Activated CD8-positive, alpha-beta T cell treated with anti-CD3 and anti-CD28 coated beads, Interleukin-2, amount 10 ng/mL, durations not matched to agents 7 days and 5 days (primary cell): ENCODE measurements at places on chromosomes 11 and 22.

DNA sequence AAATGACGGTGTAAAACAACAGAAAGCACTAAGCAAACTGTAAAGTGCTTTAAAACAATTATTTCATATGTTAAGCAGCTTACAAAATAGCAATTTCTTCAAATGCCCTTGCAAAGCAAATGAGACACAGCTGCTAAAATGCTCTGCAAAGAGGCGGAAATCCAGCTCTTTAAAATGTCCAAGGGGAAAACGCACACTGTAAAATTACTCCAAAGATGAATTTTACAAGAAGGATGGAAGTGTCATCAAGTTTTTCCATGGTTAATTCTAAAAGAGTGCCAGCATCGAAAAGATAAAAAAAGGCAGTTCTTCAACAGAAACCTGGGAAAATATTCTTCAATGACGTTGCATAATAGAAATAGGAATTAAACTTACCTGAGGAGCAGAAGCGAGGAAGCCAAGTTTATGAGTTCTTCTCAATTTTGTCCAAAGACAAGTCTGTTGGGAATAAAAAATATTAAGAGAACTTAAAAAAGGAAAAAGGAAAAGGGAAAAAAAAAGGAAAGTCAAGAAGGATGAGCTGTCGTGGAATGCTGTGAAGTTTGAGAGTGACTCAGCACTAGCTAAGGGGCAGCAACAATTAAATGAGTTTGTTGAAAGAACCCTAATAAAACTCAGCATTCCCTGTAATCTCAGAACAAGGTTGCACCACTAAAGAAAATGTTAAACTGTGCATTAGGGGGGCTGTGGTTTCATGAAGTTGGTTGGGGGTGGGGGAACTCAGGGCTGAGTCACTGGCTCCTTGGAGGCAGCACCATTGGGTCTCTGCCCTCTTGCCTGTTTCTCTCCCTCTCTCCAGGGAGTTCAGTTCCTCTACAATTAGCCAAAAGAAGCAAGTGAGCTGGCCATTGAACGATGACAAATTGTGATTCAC, 64.2 kb upstream of the BLID start:
- DNase-seq: no peak

- no peak for DNase-seq
These were observed 786 bp downstream of the CAPN1 start for GRCh38 chr11:65182258-65183170.

DNA sequence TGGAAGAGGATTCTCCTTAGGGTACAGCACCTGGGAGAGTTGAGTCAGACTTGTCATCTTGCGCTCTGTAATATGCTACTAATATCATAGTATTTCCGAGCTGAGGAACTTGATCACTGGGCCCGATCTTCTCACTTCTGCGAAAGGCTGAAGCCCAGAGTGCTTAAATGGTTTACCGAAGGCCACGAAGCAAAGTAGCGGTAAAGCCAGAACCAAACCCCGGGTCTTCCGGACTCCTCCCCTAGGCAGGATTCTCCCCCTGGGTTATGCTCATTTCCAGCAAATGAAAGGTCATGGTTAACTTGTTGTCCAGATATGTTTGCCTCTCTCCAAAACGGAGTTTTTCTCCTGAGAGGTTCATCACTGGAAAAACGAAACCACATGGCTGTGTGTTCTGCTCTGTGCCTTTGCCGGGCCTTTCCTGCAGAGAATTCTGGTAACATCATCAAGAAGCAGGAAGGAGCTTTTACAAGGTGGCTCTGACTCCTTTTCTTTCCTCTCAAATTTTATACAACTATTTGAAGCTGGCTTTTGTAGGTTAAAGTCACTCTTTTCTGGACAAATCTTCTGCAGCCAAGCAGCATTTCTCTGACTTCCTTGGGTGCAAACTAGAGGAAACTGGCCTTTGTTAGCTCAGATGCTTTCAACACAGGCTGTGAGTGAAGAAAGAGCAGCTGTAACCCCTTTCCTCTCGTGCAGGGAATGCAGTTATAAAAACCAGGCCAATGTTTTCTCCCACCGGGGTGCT, 35.5 kb downstream of the UBASH3B start:
- DNase-seq: peak; percentile 40

GRCh38 chr11:48088682-48089050, 108.3 kb downstream of the PTPRJ start:
- no peak for DNase-seq

GRCh38 chr11:13720940-13721339, 52.5 kb downstream of the FAR1 start:
- DNase-seq: no peak

GRCh38 chr11:102345904-102346303, 1.1 kb upstream of the BIRC2 start:
- no peak for DNase-seq

GRCh38 chr11:110519796-110520195, 90.0 kb downstream of the FDX1 start:
- no peak for DNase-seq

- peak; percentile 32 for DNase-seq
These were observed 2.5 kb downstream of the CHST1 start for GRCh38 chr11:45662665-45663485.

DNA sequence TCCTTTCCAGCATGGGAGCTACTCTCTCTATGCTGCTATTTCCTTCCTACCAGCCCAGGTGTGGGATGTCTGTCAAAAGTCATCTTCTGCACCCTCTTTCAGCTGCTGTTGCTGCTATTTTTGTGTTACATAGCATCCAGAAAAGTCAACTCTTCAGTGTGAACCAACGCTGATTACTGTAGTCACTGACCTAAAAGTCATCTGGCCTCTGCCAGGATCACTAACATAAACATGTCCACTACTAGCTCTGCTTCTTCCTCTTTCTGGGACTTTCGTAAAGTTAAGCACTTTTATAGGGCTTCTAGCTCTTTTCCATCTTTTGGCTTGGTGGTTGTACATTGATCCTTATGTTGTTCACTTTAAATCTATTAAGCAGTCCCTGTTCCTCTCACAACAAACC, 90.2 kb upstream of the CARD18 start:
- no peak for DNase-seq

- no peak for DNase-seq
These were observed 57.7 kb downstream of the TEAD1 start for GRCh38 chr11:12731841-12732336.

GRCh38 chr22:46969491-46969890, 207.0 kb downstream of the TBC1D22A start:
- DNase-seq: peak; percentile 38

DNA sequence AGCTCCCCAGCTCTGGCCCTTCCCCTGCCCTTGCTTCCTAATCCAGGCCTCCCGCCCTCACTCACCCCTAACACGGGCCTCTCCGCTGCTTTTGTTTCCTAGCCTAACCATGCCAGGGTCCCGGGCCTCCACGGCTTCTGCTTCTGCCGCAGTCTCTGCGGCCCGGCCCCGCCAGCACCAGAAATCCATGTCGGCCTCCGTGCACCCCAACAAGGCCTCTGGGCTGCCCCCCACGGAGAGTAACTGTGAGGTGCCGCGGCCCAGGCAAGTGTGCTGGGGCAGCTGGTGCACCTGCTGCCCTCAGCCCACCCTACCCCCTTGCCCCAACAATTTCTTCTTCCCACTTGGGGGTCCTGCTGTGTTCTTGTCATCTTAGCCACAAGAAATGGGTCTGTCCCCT, 13.1 kb downstream of the RCOR2 start:
- DNase-seq: no peak

DNA sequence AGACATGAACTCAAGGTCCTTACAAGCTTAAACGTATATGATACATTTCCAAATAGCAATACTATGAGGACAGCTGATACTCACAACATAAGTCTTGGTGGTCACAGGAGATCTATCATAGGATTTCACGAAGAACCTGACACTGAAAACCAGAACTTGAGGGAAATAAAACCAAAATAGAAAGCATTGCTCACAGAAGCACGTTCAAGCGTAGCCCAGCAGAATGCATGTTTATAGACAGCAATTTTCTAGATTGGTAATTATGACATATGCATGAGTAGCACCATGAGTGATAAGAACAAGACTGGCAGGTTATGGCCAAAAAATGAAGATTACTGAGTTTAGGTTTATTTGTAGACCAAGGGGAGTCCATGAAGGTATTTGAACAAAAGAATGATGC, 243.5 kb downstream of the ETS1 start:
- no peak for DNase-seq

- no peak for DNase-seq
These were observed 39.0 kb downstream of the UVRAG start for GRCh38 chr11:75853971-75854370.

DNA sequence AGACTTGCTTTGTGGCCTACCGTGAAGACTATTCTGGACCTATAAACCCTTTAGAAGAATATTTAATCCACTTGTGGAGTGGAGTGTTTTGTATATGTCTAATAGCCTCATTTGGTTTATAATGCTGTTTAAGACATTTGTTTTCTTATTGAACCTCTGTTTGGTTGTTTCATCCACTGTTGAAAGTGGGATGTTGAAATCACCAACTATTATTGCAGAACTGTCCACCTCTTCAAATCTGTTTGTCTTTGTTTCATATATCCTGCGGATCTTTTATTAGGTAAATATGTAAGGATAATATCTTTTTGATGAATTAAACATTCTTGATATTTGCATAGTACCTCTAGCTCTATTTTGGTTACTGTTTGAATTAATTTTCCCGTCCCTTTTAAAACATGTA, 49.1 kb downstream of the XKR3 start:
- DNase-seq: no peak

- no peak for DNase-seq
These were observed 49.7 kb downstream of the EXT2 start for GRCh38 chr11:44145011-44145775.

- no peak for DNase-seq
These were observed 128.8 kb downstream of the ARHGAP42 start for GRCh38 chr11:100815787-100816330.

- no peak for DNase-seq
These were observed 200.5 kb downstream of the DDX10 start for GRCh38 chr11:108865406-108865805.

DNA sequence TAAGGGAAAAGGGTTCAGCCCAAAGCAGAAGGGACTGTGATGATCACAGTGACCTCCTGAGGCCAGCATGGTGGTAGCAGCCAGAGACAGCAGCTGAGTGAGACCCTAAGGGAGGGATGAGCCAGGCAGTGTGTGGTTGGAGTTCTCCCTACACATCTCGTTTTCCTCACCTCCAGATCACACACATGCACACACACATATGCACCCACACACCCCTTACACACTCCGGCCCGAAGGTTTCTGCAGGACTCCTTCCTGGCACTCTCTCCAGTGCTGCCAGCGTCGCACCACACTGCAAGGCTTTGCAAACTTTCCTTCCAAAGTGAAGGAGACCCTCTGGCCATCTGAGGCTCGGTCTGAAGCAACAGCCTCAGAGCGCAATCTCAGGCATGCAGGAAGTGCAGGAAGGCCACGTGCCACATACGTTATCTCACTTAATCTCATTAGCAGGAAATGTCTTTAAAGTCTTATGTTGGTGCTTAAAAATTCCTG, 26.9 kb upstream of the TP53I11 start:
- DNase-seq: no peak

GRCh38 chr22:44316393-44317122, 3.8 kb upstream of the SHISAL1 start:
- DNase-seq: no peak

DNA sequence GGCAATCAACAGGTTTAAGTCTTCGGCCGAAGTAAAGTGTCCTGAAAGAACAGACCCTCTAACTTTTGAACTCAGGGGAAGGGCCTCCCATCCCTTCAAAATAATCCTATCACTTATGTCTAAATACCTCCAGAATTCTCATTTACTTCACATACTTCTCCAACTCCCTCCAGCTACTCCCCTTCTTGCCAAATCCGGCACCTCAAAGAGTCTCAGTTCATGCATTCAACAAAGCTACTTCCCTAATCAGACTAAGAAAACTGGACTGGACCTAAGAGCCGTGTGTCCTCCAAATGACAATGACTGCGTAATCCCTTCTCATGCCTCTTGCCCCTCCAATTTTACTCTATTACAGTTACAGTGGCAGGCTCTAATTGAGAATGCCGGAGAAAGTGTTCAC, 1.3 kb downstream of the DDB1 start:
- no peak for DNase-seq

DNA sequence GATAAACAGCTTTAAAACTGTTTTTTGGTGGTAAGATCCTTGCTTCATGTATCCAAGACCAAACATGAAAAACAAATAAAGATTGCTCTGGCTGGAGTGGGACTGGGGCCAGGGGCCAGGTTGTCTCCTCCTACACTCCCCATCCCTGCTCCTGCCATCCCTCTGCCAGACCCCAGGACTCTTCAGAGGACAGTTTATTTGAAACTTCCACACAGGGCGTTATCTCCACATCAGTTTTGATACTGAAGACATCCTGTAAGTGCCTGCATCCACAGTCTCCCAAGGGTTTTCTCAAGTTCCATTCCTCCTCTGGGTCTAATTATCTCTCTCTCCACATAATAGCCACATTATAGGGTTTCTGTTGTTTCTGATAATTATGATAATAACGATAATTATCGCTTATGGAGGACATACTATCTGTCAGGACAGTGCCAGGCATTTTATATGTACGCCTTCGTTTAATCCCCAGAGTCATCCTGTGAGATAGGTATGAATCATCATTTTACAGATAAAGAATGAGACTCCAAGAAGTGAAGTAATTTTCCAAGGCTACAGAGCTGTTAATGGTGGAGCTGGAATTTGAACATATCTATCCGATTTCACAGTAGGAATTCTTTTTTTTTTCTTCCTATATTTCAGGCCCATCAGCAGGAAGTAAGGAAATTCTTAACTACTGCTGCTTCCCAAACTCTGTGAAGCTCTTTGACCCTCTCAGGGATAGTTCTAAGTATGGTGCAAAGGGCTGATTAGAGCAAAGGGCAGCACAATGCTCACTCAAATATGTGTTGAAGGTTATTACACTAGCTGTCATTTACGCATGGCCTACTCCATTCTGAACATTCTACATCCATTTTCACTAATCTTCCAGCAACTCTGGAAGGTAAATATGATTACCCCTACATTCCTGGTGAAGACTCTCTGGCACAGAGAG, 488.0 kb upstream of the CCDC90B start:
- DNase-seq: no peak

DNA sequence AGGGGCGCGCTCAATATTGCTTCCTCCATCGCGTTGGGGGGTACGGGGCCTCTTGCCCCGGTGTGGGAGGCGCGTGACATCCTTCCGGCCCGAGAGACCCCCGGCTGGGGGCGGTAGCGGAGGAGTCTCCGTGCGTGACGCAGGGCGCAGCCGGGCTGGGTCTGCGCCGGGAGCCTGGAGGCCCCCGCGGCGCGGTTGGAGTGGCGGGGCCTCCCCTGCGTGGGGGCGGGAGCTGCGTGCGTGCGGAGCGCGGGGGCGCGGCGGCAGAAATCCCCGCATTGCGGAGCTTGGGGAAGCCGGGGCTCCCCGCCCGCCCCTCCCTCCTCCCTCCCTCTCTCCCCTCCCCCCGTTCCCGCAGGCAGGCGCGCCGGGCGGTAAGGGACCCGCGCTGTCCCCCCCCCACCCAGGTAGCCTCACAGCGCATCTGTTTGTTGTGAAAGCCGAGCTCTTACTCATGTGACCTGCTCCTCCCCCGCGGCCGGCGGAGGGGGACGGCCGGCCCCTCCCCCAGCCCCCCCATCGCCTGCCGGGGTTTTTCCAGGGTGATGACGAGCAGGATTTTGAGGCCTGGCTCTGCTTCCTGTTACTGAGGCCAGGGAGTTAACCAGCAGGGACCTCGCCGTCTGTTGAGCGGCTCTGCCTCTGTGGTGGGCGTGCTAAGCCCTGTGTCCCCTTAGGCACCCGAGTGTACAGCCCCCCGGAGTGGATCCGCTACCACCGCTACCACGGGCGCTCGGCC, 1.6 kb downstream of the PIM3 start:
- DNase-seq: peak; percentile 73
